ENCODE measurements at places on chromosomes 5 and 9.
A peak's percentile ranks its signal among the peaks of the same experiment; 100 is the strongest.

DNA sequence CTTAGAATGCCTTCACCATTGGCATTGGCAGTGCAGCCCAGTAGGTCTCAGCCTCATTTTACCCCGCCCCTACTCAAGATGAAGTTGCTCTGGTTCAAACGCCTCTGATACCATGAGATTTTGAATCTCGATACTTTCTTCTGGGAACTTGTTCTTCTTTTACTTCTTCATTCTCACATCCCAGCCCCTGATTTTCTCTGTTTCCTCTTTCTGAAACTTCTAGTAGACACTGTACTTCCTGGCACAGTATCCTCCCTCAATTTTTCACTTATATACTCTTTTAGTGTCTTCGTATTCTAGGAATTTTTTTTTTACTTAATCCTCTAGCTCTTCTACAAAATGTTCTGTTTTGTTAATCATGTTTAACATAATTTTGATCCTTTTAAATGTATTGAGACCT lies 13.1 kb upstream of the ZNF79 start:
- no peak for DNase-seq

- no peak for DNase-seq
Measured at GRCh38 chr9:78010445-78010844, 21.2 kb downstream of the GNAQ start.

- no peak for DNase-seq
Measured at GRCh38 chr5:170546282-170546681, 42.5 kb downstream of the KCNIP1 start.

- DNase-seq = peak; percentile 31
Measured at GRCh38 chr5:50962934-50963872, 296.8 kb downstream of the PARP8 start.

DNA sequence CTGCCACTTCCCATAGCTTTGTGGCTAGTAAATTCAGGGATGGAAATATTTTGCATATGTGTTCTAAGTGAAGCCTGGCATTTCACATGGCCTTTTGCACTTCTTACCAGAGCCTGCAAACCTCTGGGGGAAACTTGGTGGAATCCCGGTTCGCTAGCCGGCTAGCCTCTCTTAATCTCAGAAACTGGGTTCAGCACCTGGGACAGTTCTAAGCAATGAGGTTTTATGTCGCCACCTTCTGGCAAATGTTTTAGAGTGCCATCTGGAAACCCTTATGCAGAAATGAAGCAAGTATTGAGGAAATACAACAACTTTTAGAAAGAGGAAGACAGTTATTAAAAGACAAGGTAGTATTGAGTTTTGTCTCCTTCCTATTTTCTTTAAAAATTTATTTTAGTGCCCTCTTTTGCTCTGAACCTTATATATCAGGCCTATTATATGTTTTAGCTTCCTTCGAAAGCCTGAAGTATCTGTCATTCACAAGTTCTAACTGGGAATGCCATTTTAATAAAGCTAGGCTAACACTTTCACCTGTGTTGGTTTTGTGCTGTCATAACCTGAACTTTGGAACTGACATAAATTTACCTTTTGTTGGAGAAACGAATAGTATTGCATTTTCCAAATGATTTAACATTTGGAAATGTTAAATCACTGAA lies 963 bp upstream of the HTR1A start:
- DNase-seq = no peak

- DNase-seq = no peak
Measured at GRCh38 chr5:72518001-72518683, 10.9 kb upstream of the ZNF366 start.

DNA sequence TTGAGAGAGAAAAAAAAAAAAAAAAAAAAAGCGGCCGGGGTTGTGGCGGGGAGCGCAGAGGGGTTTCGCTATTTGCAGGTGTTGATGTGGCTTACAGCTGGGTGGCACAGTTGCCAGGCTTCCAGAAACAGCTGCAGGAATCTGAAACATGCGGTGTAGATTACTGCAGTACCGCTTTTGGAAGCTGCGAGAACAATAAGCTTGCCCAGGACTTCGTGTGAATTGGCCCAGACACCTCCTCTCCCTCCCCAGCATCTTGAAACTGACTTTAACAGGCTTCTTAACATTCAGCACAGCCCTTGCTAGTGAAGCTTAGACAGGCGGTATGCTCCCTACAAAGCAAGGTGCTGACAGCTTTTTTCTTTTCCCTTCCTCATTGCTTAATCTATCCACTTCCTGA lies 104.0 kb downstream of the ATP10B start:
- no peak for DNase-seq

GRCh38 chr9:18366184-18366583 lies 107.8 kb upstream of the ADAMTSL1 start:
- no peak for DNase-seq

DNA sequence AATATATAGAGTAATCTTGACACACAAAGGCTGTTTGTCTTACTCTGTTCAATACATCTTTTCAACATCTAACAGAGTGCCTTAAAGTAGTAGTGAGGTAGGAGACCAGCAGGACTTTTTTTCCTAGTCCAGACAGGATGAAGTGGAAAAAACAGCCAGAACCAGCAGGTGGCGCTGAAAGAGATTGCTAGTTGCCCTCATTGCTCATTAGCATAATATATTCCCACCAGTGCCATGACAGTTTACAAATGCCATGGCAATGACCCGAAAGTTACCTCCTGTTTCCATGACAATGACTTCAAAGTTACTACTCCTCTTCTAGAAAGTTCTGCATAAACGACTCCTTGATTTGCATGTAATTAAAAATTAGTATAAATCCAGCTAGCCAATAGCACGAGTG lies 387.4 kb downstream of the ACTL7B start:
- no peak for DNase-seq

DNA sequence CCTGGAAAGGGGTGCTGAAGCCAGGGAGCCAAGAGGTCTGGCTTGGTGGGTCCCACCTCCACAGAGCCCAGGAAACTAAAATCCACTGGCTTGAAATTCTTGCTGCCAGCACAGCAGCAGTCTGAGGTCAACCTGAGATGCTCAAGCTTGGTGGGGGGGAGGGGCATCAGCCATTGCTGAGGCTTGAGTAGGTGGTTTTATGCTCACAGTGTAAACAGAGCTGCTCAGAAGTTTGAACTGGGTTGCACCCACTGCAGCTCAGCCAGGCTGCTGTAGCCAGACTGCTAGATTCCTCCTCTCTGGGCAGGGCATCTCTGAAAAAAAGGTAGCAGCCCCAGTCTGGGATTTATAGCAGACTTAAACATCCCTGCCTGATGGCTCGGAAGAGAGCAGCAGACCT lies 55.5 kb upstream of the FBXL17 start:
- no peak for DNase-seq

- no peak for DNase-seq
Measured at GRCh38 chr5:40481241-40481640, 198.5 kb upstream of the PTGER4 start.

GRCh38 chr5:145689235-145689634 lies 145.9 kb downstream of the PRELID2 start:
- no peak for DNase-seq

GRCh38 chr5:139565411-139566305 lies 4.5 kb downstream of the UBE2D2 start:
- DNase-seq = peak; percentile 55

DNA sequence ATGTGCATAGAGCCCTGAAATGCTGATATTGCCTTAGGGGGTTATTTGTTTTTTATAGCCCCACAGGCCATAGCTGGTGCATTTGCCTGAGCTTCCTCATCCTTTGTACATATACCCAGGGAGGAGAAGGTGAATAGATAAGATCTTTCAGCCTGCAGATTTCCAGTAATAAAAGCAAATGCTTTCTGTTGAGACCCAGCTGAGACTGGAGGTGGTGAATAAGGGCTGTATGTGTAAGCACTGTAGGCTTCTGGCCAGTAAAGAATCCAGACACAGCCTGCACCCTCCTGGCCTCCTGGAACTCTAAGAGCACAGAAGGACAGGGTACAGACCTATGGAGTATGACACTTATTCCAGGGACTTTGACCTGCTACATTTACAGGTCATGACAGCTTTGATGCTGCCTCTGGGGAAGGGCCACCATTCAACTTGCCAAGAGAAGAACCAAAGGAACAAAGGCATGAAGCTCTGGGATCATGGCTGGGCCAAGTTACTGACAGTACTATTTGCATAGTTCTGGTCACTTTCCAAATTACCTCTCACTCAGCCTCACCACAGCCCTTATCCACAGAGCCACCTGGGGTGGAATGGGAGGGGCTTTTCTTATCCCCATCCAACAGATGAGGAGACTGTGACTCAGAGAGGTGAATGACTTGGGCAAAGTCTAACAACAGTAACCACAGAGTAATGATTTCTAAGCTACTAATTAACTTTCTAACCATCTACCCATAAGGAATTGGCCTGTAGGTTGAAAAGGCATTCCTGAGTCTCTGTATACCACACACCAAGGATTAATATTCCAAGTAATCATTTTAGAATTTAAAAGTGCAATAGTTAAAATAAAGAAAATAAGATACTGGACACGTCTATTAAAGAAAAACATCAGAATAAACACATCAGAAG lies 604.5 kb upstream of the KLF4 start:
- DNase-seq = no peak

- DNase-seq = no peak
Measured at GRCh38 chr5:115766608-115767007, 49.9 kb downstream of the CDO1 start.

DNA sequence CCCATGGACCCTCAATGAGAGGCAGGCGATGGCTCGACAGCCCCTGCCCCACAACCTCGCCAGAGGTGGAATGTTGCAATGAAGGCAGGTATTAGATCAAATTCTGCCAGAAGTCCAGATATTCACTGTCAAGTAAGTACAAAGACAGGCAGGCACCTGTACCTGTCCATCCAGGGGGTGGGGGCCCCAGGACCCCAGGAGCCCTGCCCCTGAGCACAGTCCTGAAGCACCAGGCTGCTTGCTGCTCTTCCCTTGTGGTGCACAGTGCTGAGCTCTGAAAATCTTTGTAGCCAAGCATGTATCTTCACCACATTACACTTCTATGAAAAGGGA lies 26.2 kb upstream of the HMCN2 start:
- DNase-seq = no peak

DNA sequence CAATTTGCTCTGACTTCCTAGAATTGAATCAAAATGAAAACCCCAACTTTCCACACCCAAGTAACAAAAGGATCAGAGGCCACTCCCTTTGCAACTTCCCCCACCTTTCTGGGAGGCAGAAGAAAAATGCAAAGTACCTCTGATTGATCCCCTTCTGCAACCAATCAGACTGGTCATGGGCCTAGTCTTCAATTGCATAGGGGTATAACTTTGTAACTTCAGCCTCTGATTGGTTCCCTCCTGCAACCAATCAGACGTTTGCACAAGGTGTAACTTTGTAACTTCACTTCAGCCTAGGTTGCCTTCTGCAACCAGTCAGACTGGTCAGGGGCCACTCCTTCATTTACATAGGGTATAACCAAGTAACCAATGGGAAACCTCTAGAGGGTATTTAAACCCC lies 38.3 kb upstream of the CNOT6 start:
- DNase-seq = no peak

- no peak for DNase-seq
Measured at GRCh38 chr5:119273391-119273839, 82.4 kb upstream of the TNFAIP8 start.

DNA sequence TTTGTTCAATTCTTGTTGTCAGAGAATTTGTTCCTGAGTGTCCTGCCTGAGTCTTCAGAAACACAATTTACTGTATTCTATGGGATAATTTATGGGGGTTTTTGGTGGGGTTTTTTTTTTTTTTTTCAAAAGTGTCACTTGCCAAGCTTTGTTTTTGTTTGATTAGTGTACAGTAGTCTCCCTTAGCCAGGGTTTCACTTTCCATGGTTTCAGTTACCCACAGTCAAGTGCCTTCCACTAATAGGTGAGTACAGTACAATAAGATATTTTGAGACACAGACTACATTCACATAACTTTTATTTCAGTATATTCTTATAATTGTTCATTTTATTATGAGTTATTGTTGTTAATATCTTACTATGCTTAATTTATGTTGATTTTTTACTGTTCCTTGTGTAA lies 25.0 kb upstream of the AUH start:
- DNase-seq = no peak

DNA sequence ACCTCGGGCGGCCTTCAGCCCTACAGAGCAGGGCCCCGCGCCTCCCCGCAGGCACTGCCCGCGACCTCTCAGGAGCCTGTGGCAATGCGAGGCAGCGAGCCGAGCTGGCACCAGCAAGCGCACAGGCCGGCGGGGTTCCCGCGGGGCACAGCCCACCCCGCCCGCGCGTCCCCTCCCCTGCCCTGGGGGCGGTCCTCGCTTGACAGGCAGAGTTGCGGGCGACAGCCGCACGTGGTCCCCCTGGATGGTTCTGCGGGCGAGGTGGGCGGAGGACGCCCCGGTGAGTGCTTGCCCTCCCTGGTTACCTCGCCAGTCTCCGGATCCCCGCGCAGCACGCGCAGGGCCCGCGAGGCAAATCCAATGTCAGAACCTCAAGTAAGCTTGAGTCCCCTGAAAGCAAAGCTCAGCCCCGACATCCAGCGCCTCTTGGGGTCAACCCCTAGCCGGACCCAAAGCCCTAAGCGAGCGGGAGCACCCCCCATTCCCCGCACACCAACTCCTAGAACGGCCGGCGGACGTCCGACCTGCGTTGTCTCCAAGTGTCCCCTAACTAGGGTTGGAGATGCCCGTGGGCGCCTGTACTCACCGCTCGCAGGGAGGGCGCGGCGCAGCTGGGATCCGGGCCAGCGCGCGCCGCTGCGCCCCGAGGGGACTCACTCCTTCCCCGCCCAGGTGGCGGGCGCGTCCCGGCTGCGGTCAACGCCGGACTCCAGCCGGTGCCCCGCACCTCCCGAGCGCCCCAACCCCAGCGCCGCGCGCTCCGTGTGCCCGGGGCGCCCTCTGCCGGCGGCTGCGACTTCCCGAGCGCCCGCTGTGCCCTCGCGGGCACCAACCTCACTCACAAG lies at the start of gene DRD1:
DRD1 (minus strand) TSS at position 123 of the 845 bp plus-strand sequence. CDS start 1,083 bp downstream, outside the sequence.
- DNase-seq = peak; percentile 17

GRCh38 chr9:38422555-38423260 lies 1.5 kb downstream of the IGFBPL1 start:
- no peak for DNase-seq

GRCh38 chr9:87607859-87608258 lies 110.2 kb downstream of the DAPK1 start:
- no peak for DNase-seq

DNA sequence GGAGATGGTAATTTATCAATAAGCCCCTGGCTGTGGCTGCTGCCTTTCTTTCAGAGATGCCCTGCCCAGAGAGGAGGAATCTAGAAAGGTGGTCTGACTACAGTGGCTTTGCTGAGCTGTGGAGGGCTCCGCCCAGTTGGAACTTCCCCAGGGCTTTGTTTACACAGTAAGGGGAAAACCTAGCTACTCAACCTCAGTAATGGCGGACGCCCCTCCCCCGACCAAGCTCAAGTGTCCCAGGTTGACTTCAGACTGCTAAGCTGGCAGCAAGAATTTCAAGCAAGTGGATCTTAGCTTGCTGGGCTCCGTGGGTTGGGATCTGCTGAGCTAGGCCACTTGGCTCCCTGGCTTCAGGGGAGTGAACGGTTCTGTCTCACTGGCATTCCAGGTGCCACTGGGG lies 865.4 kb upstream of the ACO1 start:
- DNase-seq = no peak

GRCh38 chr9:70255486-70255885 lies 3.3 kb upstream of the SMC5 start:
- DNase-seq = no peak

GRCh38 chr5:17309462-17309861 lies 92.0 kb downstream of the BASP1 start:
- no peak for DNase-seq

- DNase-seq = no peak
Measured at GRCh38 chr5:50535393-50535792, 94.3 kb upstream of the EMB start.

- no peak for DNase-seq
Measured at GRCh38 chr9:109487247-109487646, 10.9 kb downstream of the PTPN3 start.

- no peak for DNase-seq
Measured at GRCh38 chr9:94164806-94165549, 80.7 kb downstream of the PTPDC1 start.

Measured in effector CD4-positive, alpha-beta T cell (primary cell).